A549 treated with CORT108297 at 1 μM for 4 hours (cell line): ENCODE measurements at places on chromosomes 4 and X. TPM values are rescaled to one million over a fixed set of nuclear protein-coding genes. Genes with fewer than 3 reads are reported as not detected.

ZCCHC18 gene
- total RNA-seq = 0.07 to 0.35 TPM (median 0.10 TPM) in 5 replicates

CPLX1 gene
- 0.38 to 0.86 TPM (median 0.60 TPM) in 5 replicates for total RNA-seq

TMSB15C gene
- total RNA-seq = 0.09 to 0.28 TPM (median 0.15 TPM) in 5 replicates

ACE2 gene
- not detected in 5 replicates for total RNA-seq

TDO2 gene
- total RNA-seq = 0.43 to 1.2 TPM (median 0.90 TPM) in 5 replicates

ITIH6 gene
- total RNA-seq = 0.01 to 0.02 TPM in 2 of 5 replicates, not detected in the others

IL2 gene
- total RNA-seq = not detected in 5 replicates

TLR8 gene
- not detected in 5 replicates for total RNA-seq

FRMD7 gene
- not detected in 5 replicates for total RNA-seq

TCEAL6 gene
- total RNA-seq = not detected in 5 replicates

VCX gene
- not detected in 5 replicates for total RNA-seq

CHM gene
- total RNA-seq = 8.9 to 11.1 TPM (median 9.8 TPM) in 5 replicates

EDNRA gene
- 0.20 to 0.47 TPM (median 0.35 TPM) in 5 replicates for total RNA-seq

SFRP2 gene
- total RNA-seq = not detected in 5 replicates

TREX2 gene
- total RNA-seq = 1.0 to 1.8 TPM (median 1.7 TPM) in 5 replicates

WDFY3 gene
- 7.3 to 9.9 TPM (median 8.3 TPM) in 5 replicates for total RNA-seq

FAM47A gene
- total RNA-seq = not detected in 5 replicates

SSX4B gene
- not detected in 5 replicates for total RNA-seq

CCNB3 gene
- 0.41 to 1.3 TPM (median 0.44 TPM) in 5 replicates for total RNA-seq

SMARCA1 gene
- total RNA-seq = 30.4 to 58.0 TPM (median 42.6 TPM) in 5 replicates

NDST3 gene
- total RNA-seq = not detected in 5 replicates

GRID2 gene
- total RNA-seq = not detected in 5 replicates

MAP3K15 gene
- total RNA-seq = 1.8 to 2.4 TPM (median 1.9 TPM) in 5 replicates

PDLIM3 gene
- total RNA-seq = 0.12 to 0.14 TPM (median 0.13 TPM) in 4 of 5 replicates, not detected in the other

TMPRSS11F gene
- total RNA-seq = not detected in 5 replicates

OPRPN gene
- total RNA-seq = not detected in 5 replicates

CHRDL1 gene
- 0.01 to 0.06 TPM in 2 of 5 replicates, not detected in the others for total RNA-seq

BMP3 gene
- not detected in 5 replicates for total RNA-seq

PDE6B gene
- 0.04 TPM in 1 of 5 replicates, not detected in the others for total RNA-seq

TLR10 gene
- 0.03 to 0.07 TPM (median 0.04 TPM) in 4 of 5 replicates, not detected in the other for total RNA-seq

RBM41 gene
- 8.3 to 12.9 TPM (median 9.8 TPM) in 5 replicates for total RNA-seq

TKTL1 gene
- total RNA-seq = 0.03 TPM in 1 of 5 replicates, not detected in the others

FANCB gene
- 3.0 to 3.5 TPM (median 3.4 TPM) in 5 replicates for total RNA-seq

PPP4R3C gene
- not detected in 5 replicates for total RNA-seq

SPANXA2 gene
- 0.16 to 0.18 TPM in 2 of 5 replicates, not detected in the others for total RNA-seq

F8 gene
- 3.6 to 4.7 TPM (median 4.3 TPM) in 5 replicates for total RNA-seq

HCFC1 gene
- 31.7 to 41.9 TPM (median 40.9 TPM) in 5 replicates for total RNA-seq

CACNA1F gene
- total RNA-seq = not detected in 5 replicates

DCAF4L1 gene
- 0.08 to 0.28 TPM (median 0.12 TPM) in 5 replicates for total RNA-seq

RHOXF2 gene
- not detected in 5 replicates for total RNA-seq

AREG gene
- total RNA-seq = 55.0 to 73.0 TPM (median 66.7 TPM) in 5 replicates
